ENCODE measurements at places on chromosomes 13 and 19. TPM values are rescaled to one million over a fixed set of nuclear protein-coding genes. Genes with fewer than 3 reads are reported as not detected.

GRCh38 chr13:113654175-113654560 is 3.8 kb downstream of the ATP4B start:
- H3K27ac ChIP-seq = no peak overlapping the region
- H3K4me1 ChIP-seq = no peaks in the 10 kb centered on the region
- no peak overlapping the region for H3K4me3 ChIP-seq
- no peak for DNase-seq
- H3K36me3 ChIP-seq = no peaks in the 10 kb centered on the region
- peaks cover 2% of the 10 kb centered on the region for H3K27me3 ChIP-seq

DNA sequence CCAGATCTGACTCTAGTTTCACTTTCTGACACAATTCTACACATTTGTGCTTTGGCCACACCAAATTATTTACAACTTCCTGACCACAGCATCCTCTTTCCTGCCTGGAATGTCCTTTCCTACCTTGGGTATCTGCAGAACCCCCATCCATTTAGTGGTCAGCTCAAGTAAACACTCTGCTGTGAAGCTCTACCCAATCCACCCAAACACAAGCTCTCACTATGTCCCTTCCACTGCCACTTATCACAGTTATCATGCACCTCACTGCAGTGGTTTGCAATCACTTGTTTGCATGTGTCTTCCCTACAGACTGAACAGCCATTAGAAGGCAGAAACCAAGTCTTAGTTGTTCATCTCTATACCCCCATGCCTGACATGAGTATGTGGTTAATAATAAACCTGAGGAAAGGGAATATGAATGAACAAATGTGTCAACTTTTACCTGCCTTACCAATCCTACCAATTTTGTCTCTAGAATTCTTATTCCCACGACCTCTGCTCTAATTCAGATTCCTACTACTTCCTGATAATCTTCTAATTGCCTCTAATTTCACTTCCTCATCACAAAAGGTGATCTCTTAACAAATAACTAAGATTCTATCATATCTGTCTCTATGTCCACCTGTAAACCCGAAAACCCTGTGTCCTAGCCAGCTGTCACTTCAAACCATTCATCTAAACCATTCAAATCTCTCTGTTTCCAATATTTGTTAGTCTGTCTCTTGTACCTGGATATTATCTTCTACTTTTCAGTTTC is 25.1 kb downstream of the LNX2 start:
- DNase-seq = no peak
- H3K27ac ChIP-seq = no peak overlapping the region
- H3K4me3 ChIP-seq = no peak overlapping the region
- no peaks in the 10 kb centered on the region for H3K27me3 ChIP-seq

DNA sequence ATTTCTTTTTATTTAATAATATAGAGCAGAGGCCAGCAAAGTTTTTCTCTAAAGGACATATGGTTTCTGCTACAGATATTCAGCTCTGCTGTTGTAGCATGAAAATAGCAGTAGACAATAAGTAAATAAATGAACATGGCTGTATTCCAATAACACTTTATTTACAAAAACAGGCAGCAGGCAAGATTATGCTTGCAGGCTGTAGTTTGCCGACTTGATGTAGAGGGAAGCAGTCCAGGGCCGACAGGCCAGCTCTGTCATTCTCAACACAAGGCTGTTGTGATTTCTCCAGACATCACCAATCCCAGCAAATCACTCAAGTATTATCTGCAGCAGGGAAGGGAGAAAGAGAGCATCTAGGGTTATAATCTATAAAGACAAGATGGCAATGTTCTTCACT is 1062.5 kb upstream of the PCDH9 start:
- H3K27me3 ChIP-seq = no peaks in the 10 kb centered on the region
- H3K27ac ChIP-seq = no peak overlapping the region
- H3K4me3 ChIP-seq = no peak overlapping the region
- H3K4me1 ChIP-seq = no peaks in the 10 kb centered on the region

GRCh38 chr19:7230826-7231225 is 63.4 kb downstream of the INSR start:
- no peak for DNase-seq
- no peaks in the 10 kb centered on the region for H3K36me3 ChIP-seq
- no peak overlapping the region for H3K4me3 ChIP-seq

GRCh38 chr13:33286128-33286527 is 573 bp upstream of the STARD13 start:
- H3K36me3 ChIP-seq = peaks cover 36% of the 10 kb centered on the region
- H3K4me1 ChIP-seq = peaks cover 48% of the 10 kb centered on the region
- peak overlapping the region; percentile 96 for H3K27ac ChIP-seq
- peaks cover 4% of the 10 kb centered on the region for H3K27me3 ChIP-seq

DNA sequence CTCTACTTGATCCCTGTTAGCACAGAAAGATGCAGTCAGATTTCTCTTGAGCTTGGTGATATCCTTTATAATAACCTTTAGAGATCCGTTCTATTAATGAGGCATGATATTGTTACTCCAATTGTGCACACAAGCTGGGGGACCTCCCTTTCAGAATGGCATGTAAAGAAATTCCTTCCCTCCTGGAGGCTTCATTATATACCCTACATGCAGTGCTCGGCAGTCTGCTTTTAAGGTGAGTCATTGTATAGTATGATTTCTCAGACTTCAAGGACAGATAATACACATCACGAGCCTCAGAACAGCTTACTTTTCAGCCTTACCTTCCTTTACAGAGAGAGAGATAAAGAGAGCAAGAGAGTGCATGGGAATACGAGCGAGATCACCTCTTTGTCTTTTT is 261.3 kb downstream of the ATP8A2 start:
- H3K4me1 ChIP-seq = no peaks in the 10 kb centered on the region
- DNase-seq = no peak
- no peaks in the 10 kb centered on the region for H3K36me3 ChIP-seq
- no peak overlapping the region for H3K27ac ChIP-seq

GRCh38 chr19:21604951-21605476 is 99.6 kb downstream of the ZNF429 start:
- peak overlapping the region; percentile 90 for H3K4me3 ChIP-seq
- DNase-seq = no peak
- no peak overlapping the region for H3K27ac ChIP-seq
- H3K27me3 ChIP-seq = no peaks in the 10 kb centered on the region
- H3K4me1 ChIP-seq = peaks cover 22% of the 10 kb centered on the region

KCNJ14 gene
- total RNA-seq = 0.53 TPM

NLRP5 gene
- not detected for total RNA-seq

LGALS4 gene
- not detected for total RNA-seq

ZNF221 gene
- 3.3 TPM for total RNA-seq

ZNF793 gene
- 0.55 TPM for total RNA-seq

CAMSAP3 gene
- not detected for total RNA-seq

All from HFFc6 (cell line).